ENCODE measurements at places on chromosomes 1 and 21.

GRCh38 chr1:92536211-92536979 lies 49.7 kb upstream of the GFI1 start:
- DNase-seq = no peak

GRCh38 chr21:15455819-15456462 lies 273.8 kb upstream of the USP25 start:
- DNase-seq = no peak

- DNase-seq = no peak
Observed at GRCh38 chr21:41369920-41370839, 8.4 kb downstream of the MX2 start.

DNA sequence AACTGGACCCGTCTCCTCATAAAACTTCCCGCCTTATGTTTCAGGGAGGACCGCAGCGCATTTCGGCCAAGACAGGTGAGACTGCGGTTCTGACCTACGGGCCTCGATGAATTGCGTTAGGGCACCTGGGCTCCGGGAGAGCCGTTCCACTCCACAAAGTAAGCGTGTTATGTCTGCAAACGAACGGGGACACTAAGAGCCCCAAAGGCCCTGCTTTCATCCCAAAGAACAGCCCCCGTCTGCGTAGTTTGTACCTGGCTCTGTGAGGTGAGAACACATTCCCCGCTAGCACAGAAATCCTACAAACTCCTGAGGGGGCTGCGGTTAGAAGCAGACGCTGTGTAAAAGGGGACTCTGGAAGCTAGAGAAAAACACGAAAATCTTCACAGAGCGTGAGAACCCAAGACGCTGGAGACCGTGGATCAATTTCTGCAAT lies 41.6 kb upstream of the PPIAL4F start:
- no peak for DNase-seq

DNA sequence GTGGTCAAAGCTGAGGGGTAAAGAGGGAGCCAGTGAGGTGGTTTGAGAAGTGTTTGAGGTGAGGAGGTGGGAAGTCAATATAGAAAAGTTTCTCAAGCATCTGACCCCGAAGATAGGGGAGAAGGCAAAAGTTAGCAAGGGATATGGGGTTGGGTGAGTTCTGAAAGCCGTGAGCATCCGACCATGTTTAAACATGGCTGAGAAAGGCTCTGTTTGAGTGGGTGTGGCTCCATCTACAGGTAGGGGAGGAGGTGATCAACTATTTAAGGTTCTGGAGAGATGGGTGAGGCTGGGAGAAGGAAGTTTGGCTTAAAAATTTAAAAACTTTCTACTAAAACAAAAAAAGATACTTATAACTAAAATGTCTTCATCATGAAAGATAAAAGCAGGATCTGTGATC lies 273.8 kb downstream of the KCNJ6 start:
- no peak for DNase-seq

GRCh38 chr1:232737917-232738316 lies 67.3 kb upstream of the MAP10 start:
- no peak for DNase-seq

- DNase-seq = no peak
Observed at GRCh38 chr1:221887758-221888157, 145.9 kb upstream of the DUSP10 start.

DNA sequence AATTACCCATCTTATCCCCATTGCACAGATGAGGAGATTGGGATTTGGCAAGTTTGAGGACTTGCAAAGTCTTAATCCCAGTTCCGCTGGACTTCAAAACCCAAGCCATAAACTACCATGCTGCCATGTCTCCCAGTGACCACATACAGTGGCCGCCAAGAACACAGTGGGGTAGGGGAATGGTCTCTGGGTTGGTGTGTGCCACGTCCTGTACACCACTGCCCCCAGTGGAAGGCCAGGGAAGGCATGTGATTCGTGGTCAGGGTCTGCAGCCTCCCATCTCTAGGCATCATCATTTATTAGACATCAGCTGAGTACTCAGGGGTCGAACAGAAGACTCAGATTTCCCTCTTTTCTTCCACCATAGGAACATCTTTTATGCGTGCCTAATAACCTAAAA lies 76.0 kb downstream of the MAN1C1 start:
- no peak for DNase-seq

DNA sequence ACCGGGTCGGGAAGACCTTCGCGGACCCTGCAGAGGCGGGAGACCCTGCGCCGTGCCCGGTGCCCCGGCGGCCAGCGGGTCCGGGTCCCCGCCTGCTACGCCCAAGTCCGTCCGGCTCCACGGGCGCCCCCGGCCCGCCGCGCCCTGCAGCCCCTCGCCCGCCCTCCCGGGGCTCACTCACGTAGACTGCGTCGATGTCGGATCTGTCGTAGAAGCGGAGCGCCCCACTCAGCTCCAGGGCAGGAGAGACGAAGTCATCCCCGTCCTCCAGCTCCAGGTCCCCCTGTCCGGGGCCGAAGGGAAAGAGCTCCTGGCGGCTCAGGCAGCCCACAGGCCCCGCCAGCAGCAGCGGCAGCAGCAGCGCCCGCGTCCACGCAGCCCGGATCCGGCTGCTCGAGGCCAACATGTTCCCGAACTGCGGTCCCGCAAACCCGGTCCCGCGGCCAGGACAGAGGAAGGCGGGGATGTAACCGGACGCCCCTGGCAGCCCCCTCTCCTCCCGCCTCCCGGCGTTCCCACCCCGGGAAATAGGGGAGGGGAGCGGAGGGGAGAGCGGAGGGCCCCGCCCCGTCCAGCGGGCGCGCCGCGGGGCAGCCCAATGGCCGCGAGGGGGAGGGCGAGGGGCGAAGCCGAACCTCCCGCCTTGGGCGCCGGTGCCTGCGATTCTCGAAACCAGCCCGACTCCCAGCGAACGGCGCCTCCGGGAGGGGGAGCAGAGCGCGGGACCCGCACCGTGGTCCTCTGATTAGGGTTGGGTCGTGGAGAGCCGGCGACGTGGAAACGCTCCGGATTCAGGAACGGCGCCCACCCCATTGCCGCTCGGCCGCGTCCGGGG lies at the start of gene NID1:
TSS of gene NID1 (minus strand) at position 417 of the 835 bp plus-strand sequence. CDS start at position 406, 11 bp downstream.
- no peak for DNase-seq

DNA sequence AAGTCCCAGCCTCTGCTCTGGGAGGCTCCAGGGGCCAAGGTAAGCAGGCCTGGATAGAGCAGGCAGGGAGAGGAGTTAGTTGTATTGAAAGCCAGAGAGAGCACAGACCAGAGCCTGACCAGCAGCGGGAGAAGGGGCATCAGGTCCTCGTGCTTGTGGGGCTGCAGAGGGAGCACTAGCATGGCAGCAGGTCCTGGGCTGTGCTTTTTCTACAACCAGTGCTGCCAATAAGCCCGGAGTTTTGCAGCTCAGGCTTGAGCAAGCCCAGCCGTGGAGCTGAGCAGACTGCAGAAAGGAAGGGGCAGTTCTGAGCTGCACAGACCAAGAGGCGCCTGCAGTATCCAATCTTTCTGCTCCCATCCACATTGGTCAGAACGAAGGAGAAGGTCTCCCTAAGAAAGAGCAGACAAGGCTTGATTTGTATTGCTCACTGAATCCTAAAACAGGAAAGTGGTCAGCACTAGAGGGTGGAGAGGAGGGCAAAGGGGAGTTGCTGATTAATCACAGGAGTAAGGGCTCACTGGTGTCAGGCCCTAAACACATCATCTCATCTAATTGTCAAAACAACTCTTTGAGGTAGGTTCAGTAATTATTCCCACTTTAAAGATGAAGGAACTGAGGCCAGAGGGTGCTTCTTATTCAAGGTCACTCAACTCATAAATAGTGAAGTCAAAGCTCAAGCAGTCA lies 2.7 kb downstream of the DENND2D start:
- DNase-seq = no peak

DNA sequence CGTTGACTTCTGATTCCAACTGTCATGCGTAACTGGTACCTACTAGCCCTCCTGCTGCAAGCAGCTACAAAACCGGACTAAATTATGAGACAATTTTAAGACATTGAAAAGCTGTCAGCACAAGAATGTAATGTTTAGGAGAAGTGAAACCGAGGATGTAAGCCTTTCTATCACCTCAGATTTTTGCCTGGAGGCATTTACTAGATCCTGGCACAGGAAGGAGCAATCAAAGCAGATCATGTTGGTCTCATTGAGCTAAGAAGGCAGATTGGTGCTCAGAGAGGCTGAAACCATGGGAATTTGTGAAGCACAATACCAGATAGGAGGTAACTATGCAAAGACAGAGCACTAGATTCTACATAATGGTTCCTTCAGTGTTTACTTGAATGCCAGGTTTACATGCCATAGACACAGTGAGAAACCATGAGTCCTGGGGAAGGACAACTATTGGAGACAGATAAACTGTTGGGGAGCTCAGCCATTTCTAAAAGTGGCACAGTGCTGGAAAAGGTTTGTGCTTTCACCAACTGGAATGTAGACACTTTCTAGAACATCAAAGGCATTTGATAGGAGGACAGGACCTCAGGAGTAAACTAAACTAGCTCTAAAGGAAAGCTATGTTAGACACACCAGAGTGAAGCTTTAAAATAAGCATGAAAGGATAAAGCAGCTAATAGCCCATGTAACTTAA lies 179.4 kb downstream of the LYPLAL1 start:
- DNase-seq = no peak

- DNase-seq = no peak
Observed at GRCh38 chr1:117752661-117753060, 146.8 kb downstream of the TENT5C start.

DNA sequence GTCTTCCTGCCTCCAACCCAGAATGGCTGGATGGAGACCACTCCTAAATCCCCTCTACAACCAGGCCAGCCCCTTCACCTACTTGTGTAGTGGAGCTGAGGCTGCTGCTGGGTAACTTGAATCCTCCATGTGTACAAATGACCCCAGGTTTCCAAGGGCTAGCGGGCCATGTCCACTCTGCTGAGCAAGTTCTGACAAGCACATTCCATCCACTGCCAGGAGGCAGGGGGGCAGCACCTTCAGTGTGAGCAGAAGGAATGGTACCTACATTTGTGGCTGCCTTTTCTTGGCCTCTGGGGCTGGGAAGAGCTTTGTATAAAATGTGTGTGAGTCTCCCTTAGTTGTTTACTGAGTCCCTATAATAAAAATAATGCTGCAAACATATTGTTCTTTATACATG lies 14.5 kb downstream of the KIAA0040 start:
- DNase-seq = no peak

DNA sequence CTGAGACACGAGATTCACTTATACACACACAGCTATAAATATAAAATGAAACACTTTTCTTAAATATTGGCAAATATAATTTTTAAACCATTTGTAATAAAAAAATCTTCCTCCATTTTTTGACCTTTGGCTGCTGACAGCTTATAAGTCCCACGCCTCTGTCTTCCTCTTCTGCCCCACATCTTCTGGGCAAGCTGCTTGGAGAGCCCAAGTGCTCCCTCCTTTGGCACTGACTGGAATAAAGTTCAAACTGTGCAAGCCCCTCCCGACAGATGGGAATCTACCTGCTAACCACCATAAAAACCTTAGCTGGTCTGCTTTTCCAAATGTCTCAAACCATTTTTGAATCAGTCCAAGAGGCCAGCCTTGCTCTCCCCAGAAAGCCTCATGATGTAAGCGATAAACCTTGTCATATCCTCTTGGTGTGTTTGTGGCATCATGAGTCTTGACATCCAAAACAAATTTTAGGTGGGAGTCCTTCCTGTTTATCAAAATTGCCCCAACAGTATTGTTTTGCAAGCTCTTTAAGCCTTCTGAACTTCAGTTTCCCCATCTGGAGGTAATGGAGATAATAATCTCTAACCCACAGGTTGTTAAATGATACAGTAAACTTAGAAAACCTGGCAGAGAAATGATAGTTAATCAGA lies 99.8 kb downstream of the SNX7 start:
- no peak for DNase-seq

DNA sequence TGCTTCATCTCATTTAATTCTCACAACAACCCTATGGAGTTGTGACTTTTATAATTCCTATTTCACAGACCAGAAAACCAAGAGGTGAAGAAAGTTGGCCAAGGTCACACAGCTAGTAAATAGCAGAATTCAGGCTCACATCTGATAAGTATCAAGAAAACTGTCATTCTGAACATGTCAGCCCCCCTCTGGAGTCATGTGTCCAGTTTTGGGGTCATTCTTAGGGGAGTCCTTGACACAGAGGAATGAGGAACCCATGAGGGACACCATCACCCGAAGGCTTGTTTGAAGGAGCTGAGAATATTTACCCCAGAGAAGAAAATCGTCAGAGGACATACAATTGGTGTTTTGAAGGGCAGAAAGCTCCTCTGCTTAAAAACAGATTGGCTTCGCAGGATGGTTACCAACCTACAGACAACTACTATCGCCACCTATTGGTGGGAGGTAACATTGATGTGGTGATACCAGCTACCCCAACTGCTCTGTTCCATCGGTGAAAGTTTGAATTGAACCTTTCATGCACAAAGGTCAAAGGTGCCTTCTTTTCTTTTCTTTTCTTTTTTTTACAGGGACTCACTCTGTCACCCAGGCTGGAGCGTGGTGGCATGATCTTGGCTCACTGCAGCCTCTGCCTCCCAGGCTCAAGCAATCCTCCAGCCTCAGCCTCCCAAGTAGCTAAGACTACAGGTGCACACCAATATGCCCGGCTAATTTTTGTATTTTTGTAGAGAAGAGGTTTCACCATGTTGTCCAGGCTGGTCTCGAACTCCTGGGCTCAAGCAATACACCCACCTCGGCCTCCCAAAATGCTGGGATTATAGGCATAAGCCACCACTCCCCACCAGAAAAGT lies 31.3 kb downstream of the NCMAP start:
- no peak for DNase-seq

- DNase-seq = no peak
Observed at GRCh38 chr1:178918308-178918707, 47.4 kb upstream of the ANGPTL1 start.

DNA sequence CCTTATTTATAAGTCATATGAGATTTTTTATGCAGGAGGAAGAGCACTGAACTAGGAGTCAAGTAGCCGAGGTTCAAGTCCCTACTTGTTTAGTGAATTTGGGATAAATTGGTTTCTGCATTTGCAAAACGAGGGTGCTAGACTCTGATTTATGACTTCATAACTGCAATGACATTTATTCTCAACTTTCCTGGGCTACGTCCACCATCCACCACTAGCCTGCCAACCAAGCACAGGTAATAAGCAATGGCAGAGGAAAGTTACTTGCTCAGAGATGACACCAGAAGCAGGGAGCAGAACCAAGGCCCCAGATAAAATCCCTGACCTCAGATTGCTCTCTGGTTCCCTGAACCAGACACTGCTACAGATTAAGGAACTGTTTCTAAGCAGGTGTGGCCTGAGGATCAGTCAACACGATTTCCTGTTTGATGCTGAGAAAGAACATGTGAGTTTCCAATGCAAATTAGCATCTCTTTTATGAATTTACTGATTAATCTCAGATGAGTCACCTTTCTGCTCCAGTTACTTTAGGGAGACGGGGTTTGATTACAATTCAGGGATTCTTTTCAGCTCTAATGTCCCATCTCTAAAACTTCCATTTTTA lies 52.7 kb downstream of the PLPP3 start:
- no peak for DNase-seq

Data from stimulated activated CD4-positive, alpha-beta T cell treated with anti-CD3 and anti-CD28 coated beads, Interleukin-15, amount 100 ng/mL, for 1 hour (primary cell).